Activated B cell treated with CpG ODN at 0.5 μM for 24 hours (primary cell): ENCODE measurements at places on chromosomes 1 and 21. TPM values are rescaled to one million over a fixed set of nuclear protein-coding genes. Genes with fewer than 3 reads are reported as not detected.

DNA sequence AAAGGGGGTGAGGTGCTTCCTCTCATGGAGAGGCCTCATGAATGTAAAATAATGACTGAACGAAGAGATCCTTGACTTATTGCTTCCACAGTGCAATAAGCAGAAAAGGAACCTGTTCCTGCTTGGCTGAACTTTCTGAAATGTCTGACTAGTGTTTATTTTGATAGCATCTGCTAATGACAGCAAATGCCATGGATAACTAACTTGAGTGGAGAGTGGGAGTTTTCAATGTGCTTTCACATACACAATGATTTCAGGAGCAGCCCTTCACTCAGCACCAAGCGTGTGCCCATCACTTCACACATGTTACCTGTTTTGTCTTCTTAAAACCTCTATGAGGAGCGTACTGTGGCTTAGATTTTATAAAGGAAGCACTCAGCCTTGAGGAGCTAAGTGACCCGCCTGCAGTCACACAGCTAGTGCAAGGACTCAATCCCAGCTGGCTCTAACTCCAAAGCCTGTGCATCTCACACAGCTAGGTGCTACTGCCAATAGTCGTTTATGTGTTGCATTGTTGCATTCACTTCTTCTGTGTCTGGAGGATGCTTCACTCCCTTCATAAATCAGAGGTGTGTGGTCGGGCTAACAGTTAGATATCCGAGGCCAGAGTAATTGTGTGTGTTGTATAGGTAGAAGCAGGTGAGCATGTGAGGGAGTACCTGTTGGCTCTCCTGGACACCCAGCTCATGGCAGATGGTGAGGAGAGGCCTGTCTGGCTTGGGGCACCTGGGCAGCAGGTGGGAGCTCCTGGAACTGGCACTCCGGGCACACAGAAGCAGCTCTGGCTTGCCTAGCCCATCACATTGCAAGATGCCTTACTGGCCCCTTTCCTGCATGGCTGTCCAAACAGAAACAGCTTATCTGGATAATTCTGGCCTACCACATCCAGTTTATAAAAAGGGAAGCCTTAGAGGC lies 12.8 kb downstream of the CASQ2 start:
- DNase-seq = no peak

- DNase-seq = no peak
Observed at GRCh38 chr1:160217481-160218051, 12.4 kb downstream of the PEA15 start.

DNA sequence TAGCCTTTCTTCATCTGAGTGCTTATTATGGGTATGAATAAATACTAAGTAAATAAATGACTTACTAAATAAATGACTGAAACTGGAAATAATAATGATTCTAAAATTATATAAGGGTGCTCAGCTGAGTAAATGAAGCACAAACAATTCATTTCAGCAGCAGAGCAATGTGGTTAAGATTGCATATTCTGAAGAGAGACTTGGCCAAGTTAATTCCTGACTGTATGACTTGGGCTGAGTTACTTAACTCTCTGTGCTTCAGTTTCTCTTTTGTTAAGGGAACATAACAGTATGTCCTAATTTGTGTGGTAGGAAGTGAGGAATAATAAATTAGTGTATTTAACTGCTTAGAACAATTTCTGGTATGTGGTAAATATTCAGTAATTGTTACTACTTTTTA lies 19.1 kb downstream of the AGL start:
- no peak for DNase-seq

GRCh38 chr1:162391790-162392563 lies 10.4 kb downstream of the C1orf226 start:
- DNase-seq = no peak

Gene ZNF593OS
- total RNA-seq = not detected in 2 replicates

Gene LCE1C
- total RNA-seq = not detected in 2 replicates
